Activated CD4-positive, alpha-beta T cell treated with anti-CD3 and anti-CD28 coated beads for 1 hour (primary cell): ENCODE measurements at places on chromosomes 7 and 10.

- no peak for DNase-seq
Measured at GRCh38 chr7:158416283-158416933, 171.2 kb downstream of the PTPRN2 start.

DNA sequence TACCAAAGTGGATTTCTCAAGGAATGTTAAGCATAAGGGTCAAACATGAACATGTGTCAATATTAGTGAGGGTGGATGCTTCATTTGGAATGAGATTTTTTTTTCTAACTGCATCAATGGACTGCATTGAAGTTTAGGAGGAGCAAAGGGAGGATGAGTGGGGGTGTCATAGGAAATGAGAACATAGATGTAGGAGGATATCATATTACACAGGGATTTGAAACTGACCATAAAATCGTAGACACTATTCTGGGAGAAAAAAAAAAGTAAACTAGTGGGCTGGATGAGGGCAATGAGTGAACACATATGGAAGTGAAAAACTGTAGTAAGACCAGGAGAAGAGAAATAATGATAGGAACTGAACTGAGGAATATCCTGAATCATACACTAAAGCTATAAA, 109.4 kb downstream of the SEMA3A start:
- DNase-seq, result no peak

GRCh38 chr7:27080844-27081436, 14.9 kb downstream of the HOXA1 start:
- DNase-seq, result no peak

DNA sequence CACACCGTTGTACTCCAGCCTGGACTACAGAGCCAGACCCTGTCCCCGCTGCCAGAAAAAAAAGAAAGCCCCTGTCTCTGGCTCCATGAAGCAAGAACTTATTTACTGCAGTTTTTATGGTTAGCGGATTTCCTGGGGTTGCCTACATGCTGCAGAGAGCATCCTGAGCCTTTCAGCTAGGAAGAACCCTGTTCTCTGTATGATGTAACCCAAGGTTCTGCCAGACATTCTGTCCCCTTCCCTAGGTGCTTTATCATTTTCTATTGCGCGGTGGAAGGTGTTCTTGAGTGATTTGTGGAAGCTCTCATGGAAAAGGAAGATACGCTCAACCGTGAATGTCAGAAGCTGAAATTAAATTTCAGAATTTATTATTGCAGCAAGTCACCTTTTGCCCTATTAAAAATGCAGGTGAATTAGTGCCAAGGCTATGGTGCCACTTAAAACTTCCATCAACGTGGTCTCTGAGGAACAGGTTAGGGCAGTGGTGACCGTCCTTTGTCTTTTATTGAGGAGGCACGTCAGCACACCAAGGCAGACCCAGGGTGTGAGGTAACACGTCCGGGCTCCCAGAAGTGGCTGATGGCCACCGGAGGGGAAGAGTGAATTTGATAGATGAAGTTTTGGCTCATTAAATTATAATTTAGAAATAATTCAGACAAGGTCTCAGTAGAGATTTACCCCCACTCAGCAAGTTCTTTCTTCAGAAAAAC, 273.1 kb downstream of the PHTF2 start:
- no peak for DNase-seq

GRCh38 chr7:24318326-24318725, 34.3 kb downstream of the NPY start:
- DNase-seq, result no peak

DNA sequence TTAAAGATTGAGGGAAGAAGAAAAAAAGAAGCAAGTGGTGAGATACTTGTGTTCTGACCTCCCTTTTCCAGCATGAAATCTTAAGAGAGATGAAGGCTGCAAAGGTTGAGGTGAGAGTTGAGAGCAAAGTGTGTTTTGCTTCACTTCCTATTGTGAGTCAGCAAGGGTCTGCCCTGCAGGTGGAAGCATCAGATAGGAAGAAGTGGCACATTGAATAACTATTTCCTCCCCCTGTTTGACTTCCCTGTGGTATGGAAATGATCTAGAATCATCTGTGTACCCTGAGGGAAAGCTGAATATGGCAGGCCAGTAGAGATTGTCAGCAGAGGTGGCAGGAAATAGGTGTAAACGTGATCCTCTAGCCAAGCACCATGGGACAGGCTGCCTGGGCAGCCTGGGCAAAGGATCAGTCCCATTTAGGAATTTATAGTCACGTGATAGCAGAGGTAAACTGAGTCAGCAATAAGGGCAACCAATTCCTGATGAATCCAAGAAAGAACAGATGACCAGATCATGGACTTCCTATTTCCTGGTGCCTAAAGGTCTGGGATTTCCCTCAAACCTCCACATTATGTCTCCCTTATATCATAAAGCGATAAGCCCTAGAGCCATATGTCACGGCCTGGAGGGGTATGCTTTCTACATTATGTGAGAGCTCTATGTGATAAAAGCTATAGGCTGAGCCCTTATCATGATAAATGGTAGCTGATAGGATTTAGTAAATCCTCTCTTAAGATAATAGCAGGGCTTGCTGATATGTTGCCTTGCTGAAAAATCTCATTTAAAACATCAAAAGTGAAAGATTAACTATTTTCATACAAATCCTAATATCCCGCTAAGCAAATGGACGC, 287.0 kb downstream of the MDFIC start:
- DNase-seq, result no peak

- no peak for DNase-seq
Measured at GRCh38 chr10:35336921-35337823, 863 bp downstream of the CCNY start.

DNA sequence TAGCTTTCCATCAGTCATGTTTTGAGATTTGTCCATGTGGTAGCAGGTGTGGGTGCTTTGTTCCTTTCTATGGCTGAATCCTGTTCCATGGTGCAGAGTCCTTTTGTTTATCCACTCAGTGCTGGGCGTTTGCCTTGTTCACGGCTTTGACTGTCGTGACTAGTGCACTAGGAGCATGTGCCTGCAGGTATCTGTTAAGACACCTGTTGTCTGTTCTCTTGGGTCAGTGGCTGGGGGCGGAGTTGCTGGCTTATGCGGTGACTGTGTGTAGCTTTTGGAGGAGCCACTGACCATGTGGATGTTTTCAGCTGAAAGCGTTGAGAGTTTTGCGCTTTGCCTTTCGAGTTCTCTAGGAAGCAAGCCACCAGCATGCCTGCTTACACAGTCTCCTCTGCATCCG, 573.1 kb upstream of the FOXK1 start:
- no peak for DNase-seq

GRCh38 chr7:98217623-98218582, 6.7 kb downstream of the BHLHA15 start:
- DNase-seq, result no peak

DNA sequence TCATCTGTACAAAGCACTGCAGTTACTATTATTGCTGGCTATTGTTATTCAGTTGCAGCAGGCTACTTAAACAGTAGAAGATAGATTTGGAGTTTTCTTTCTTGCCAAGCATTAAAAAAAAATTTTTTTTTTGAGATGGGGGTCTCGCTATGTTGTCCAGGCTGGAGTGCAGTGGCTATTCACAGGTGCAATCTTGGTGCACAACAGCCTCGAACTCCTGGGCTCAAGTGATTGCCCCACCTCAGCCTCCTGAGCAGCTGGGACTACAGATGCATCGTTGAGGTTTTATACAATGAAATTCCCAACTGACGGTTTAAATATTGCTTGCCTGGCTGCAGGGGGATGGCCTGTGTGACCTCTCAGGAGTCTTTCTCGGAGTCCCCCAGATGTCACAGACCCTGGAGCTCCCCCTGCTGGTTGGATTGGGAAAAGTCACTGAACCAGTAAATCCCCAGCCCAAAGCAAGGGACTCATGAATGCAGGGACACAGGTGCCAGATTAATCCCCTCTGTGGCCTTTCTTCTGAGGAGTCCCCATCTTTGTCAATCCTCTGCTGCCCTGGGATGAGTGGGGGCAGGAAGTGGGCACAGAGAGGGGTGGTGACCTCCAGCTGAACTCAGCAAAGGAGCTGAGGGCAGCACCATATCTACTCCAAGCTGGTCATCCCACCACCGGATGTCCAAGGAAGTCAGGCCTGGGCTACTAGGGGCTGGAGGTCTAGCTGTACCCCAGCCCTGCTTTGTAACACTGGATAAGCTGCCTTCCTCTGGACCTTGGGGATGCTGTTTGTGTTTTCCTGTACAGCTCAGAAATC, 149.6 kb downstream of the C10orf105 start:
- DNase-seq, result peak; percentile 62

- no peak for DNase-seq
Measured at GRCh38 chr7:124457841-124458240, 307.8 kb downstream of the GPR37 start.

DNA sequence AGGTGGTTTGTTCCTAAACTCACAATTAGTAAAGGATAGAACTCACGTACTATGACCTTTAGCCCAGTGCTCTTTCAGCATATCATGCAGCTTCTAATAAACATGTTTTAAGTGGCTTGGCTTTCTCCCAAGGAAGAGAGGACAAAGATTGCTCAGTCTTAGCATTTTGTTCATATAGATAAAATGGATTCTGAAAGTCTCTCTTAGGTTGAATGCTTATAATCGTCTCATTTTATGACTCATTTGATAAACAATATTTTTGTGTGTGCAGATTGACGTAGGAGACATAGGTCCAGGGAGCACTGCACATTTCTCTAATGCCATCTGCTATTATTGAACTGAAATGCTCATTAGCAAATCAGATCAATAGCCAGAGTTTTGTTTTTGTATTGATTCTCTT, 44.8 kb downstream of the GNAT3 start:
- DNase-seq, result no peak

DNA sequence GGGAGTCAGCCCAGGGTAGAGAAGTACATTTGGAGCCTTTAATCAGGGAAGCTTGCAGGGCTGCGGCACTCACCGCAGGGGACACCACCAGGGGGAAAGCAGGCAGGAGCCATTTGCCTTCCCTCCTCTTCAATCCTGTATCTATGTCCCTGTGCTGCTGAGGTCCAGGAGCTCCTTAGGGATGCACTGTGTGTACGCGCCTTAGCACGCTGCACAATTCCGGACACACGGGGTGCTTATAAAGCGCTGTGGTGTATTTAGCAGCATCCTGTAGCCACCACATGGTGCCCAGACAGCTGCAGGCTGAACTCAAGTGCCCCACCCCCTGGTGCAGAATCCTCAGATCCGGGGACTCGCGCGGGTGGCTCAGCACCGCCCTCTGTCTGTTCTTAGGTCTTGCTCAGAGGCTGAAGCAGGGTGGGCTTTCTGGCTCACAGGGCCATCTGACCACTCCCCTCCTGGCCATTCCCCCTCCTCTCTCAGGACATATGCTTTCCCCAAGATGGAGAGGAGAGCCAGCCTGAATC, 421.4 kb downstream of the SDK1 start:
- no peak for DNase-seq

DNA sequence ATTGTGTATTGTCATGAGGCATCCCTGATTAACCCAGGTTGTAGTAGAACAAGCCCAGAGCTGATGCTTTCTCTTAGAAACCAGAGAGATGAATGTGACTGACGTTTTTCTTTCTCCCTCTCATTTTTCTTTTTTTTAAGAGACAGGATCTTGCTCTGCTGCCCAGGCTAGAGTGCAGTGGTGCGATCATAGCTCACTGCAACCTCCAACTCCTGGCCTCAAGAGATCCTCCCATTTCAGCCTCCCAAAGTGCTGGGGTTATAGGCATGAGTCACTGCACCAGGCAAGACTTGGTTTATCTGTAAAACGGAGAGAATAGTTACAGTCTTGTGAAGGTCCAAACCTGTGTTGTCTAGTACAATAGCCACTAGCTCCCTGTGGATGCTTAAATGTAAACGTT, 5.4 kb downstream of the LMTK2 start:
- no peak for DNase-seq

DNA sequence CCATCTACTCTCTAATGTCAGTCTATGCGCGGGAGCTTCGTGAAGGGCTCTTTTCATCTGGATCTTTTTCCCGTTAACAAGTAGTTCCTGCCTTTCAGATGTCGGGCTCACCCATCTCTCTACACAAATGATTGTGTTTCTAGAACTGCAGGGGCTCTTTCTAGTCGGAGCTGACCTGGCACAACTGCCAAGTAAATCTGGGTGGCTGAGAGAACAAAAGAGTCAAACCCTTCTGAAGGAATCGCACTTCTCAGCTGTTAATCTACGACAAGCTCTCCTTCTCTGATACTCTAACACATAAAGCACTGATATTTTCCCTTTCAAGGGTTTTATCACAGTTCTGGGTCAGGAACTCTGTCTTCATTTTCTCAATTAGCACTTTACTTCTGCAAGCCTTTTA, 144.7 kb downstream of the NRP1 start:
- no peak for DNase-seq

- no peak for DNase-seq
Measured at GRCh38 chr10:98330987-98331386, 63.0 kb upstream of the LOXL4 start.

- DNase-seq, result no peak
Measured at GRCh38 chr7:112092709-112093395, 113.3 kb downstream of the DOCK4 start.

- DNase-seq, result no peak
Measured at GRCh38 chr7:132145466-132145865, 430.8 kb downstream of the PLXNA4 start.

- DNase-seq, result no peak
Measured at GRCh38 chr7:100627238-100627549, 14.2 kb downstream of the TFR2 start.

- DNase-seq, result no peak
Measured at GRCh38 chr10:3132036-3133025, 40.3 kb downstream of the PITRM1 start.

DNA sequence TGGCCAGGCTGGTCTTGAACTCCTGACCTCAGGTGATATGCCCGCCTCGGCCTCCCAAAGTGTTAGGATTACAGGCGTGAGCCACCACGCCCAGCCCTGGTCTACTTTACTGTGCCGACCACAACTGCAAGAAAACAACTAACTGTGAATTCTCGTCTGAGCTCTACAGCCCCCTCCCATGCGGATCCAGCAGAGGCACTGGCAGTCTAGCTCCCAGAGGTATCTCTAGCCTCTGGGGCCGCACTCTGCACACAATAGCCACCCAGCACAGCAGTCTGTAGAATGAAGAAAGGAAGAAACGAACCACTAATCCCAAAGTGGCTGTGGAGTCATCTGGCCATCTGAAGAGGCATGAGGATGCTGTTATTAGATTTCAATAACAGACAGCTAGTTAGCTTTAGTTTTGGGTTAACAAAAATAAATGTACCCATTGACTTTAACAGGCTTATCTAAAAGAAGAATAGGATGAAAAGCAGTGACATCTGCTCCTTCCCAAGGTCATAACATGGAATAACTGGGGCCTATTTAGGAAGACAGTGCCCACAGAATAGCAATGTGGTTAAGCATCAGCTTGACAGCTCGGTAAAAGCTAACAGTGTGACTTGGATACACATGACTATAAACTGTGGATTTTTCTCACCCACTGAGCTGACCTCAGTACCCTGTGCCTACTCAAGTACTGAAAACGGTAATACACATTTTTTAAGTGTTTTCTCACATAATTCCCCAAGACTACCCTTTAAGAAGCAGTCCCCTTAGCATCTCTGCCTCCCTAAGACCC, 131.9 kb downstream of the TNS3 start:
- no peak for DNase-seq

GRCh38 chr10:78719276-78719675, 349.5 kb upstream of the ZMIZ1 start:
- DNase-seq, result no peak

DNA sequence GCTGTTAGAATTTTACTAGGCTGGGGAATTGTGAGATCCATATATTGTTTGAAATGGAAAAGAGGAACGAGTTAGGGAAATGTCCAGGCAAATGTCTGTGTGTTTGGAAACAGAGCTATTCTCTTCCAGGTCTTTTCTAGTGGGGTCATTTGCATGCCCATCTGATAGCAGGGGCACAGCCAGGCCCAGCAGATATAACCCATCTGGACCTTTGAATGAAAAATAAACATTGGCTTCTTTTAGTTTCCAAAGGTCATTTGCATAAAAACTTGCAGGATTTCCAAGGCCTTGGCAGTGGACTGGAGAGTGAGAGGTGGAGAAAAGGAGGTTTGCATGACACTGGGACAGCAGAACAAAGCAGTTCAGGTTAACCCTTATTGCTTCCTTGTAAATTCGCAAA, 188.0 kb upstream of the GPR26 start:
- DNase-seq, result no peak
